ENCODE measurements at places on chromosomes 3 and 15.

- DNase-seq, result no peak
Observed at GRCh38 chr3:165279471-165279870, 83.3 kb upstream of the SLITRK3 start.

GRCh38 chr3:184693011-184693975 lies 18.6 kb downstream of the MAGEF1 start:
- DNase-seq, result no peak

DNA sequence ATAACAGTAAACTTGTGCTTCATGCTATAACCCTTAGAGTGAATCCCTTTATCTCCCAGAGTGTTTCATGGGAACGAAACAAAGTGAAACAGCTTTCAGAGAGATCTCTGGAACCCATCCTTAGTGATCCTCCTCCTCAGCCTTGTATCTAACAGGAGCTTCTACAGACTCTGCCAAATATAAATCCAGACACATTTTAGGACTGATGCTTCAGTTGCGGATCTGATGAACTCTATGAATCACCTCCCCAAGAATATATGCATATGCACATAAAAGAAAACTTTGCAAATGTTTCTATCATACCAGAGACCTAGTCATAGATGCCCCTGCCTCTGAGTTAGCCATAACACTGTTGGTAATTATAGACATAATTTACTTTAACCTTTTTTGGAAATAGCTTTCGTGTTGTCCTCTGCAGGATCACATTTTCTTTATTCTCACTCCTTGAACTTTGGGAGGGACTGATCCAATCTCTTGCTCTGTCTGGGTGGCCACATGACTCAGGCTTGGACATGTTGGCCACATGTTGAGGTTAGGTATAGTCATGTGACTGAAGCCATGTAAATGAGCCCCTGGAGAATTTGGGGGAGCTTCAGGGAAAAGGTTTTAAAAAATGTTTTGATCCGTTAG lies 306.4 kb upstream of the CNTN3 start:
- no peak for DNase-seq

DNA sequence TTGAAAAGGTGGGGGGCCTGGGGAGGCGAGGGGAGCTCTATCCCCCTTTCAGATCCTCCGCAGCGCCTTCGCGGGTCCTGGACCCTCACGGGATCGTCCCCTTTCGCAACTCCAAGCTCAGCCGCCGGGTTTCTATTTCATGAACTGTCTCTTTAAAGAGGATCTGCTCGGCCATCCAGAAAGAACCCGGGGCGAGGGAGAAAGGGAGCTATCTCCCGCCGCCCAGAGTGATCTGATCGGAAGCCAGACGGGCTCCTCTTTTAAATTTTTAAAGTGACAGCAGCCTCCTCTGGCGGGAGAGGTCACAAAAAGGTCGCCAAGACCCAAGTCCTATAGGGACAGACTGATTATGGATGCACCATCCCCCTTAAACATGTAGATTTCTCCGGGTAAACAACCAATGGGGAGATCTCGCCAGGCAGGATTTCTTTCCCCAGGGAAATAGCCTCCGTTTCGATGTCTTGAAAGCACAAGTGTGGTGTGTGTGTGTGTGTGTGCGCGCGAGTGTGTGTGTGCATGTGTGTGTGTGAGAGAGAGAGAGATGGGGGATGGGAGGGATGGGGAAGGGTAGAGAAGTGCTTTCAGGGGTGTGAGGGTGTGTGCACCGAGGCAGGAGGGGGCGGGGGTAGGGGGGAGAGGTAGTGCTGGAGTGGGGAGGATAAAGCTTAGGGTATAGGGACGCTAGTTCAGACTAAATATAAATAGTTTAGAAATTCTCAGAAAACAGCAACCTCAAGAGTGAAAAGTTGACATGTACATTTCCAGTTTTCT lies 516.1 kb downstream of the MECOM start:
- no peak for DNase-seq

GRCh38 chr3:72052841-72053409 lies 268.0 kb upstream of the PROK2 start:
- DNase-seq, result no peak

GRCh38 chr15:36372968-36373367 lies 206.5 kb upstream of the CDIN1 start:
- DNase-seq, result no peak

DNA sequence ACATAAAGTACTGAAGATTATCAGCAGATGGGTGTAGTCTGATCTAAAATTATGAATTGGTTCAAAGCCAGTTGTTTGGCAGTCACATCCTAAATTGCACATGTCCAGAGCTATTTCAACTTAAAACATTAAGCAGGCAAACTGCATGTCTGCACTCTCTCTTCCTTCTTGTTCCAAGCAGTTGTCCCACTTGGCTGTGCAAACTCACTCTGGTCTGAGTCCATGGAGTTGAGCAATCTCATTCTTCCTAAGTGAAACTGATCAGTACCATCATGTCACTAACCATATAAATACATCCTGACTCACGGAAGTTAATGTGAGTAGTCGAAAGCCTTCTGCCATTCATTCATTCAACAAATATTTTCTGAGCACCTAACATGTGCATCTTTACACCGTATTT lies 353.0 kb downstream of the ROBO1 start:
- DNase-seq, result no peak

- DNase-seq, result no peak
Observed at GRCh38 chr3:192812743-192813383, 85.5 kb upstream of the FGF12 start.

- no peak for DNase-seq
Observed at GRCh38 chr15:76576523-76577279, 240.1 kb downstream of the ISL2 start.

- DNase-seq, result no peak
Observed at GRCh38 chr15:52005748-52006701, 13.0 kb upstream of the MAPK6 start.

DNA sequence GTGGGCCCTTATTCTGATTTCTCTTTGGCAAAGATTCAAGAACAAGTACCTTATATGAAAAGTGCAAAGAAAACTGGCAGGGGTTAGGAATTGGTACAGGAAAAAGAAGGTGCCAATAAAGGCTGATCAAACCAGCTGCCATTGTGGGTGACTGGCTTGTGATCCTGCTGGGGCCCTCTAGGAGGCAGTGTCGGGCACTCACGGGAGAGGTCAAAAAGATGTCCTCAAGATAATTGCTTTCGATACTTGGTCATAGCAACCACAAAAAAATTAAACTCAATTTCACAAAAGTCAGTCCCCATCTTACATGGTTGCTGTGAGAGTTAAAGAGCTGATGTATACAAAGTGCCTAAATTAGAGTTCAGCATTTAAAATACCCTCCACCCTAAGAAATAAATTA lies 31.0 kb upstream of the CAV3 start:
- no peak for DNase-seq

- DNase-seq, result no peak
Observed at GRCh38 chr3:70861855-70862254, 549.4 kb upstream of the MDFIC2 start.

- no peak for DNase-seq
Observed at GRCh38 chr3:8713901-8714759, 19.5 kb upstream of the CAV3 start.

GRCh38 chr3:97009427-97010019 lies 195.1 kb downstream of the EPHA6 start:
- DNase-seq, result no peak

Data from stimulated activated CD4-positive, alpha-beta T cell treated with anti-CD3 and anti-CD28 coated beads, Interleukin-15, amount 100 ng/mL, for 1 hour (primary cell).